ENCODE measurements at places on chromosomes 11 and 22.

DNA sequence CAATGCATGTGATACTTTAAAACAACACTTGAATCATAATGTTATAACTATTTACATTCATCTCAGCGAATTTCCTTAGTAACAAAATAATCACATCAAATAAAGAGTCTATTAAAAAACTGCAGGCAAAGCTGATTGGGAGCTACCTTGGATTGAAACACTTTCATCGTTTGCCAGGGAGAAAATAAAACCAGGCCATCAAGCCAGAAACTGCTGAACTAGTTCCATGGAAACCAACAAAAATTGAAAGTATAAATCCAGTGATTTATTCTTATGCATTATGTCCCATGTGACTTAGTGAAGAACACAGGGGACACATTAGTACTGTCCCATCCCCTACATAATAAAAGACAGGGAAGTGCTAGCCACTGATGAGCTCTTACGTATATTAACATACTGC, 21.7 kb downstream of the SLC35F2 start:
- no peak for DNase-seq

- DNase-seq, result no peak
Observed at GRCh38 chr11:43212279-43212678, 99.5 kb upstream of the API5 start.

DNA sequence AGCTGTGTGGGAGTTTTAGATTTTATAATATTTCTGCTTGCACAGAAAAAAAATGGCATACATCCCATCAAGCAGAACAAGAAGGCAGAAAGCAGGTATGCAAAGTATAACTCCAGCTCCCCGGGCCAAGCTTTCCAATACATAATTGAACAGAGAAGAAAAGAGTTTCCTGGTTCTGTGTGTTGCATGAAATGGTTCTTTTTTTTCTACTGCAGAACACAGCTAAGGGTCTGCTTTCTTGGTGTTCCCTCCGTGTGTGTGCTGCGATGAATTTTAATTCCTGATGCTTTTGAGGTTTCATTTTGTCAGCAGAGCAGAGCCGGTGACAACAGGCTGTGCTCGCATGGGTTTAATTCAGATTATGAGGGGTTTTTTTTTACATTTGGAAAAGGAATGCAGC, 70.7 kb upstream of the TTC12 start:
- DNase-seq, result no peak

- no peak for DNase-seq
Observed at GRCh38 chr22:28413612-28414399, 265.8 kb downstream of the TTC28 start.

DNA sequence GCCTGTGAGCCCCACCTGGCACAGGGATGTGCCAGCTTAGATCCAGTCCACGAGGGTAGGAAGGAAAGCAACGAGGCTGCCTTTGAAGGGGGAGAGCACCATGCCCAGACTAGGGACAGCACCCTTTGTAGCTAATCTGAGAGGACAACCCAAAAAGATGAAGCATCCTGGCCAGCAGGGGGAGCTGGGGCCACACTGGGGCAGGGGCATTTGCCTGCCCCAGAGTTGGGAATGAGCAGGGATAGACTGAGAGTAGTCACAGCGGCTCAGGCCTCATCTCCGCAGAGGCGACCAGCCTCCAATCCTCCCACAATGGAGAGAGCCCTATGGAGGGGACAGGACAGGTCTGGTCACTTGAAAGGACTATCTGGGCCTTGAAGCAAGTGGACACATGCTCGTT, 16.4 kb downstream of the LMO1 start:
- peak; percentile 10 for DNase-seq

GRCh38 chr11:44430140-44430539, 120.2 kb upstream of the ALX4 start:
- DNase-seq, result no peak

- no peak for DNase-seq
Observed at GRCh38 chr11:60973699-60974098, 2.2 kb downstream of the CD6 start.

- DNase-seq, result peak; percentile 37
Observed at GRCh38 chr11:61507962-61508861, at the start of gene LRRC10B. Gene LRRC10B, plus strand, starts transcription at chr11:61508749. Its CDS starts 250 bp downstream, at chr11:61508999.

GRCh38 chr11:129612447-129612961, 203.1 kb upstream of the TMEM45B start:
- DNase-seq, result no peak

- DNase-seq, result no peak
Observed at GRCh38 chr11:66082946-66083698, 13.1 kb downstream of the PACS1 start.

DNA sequence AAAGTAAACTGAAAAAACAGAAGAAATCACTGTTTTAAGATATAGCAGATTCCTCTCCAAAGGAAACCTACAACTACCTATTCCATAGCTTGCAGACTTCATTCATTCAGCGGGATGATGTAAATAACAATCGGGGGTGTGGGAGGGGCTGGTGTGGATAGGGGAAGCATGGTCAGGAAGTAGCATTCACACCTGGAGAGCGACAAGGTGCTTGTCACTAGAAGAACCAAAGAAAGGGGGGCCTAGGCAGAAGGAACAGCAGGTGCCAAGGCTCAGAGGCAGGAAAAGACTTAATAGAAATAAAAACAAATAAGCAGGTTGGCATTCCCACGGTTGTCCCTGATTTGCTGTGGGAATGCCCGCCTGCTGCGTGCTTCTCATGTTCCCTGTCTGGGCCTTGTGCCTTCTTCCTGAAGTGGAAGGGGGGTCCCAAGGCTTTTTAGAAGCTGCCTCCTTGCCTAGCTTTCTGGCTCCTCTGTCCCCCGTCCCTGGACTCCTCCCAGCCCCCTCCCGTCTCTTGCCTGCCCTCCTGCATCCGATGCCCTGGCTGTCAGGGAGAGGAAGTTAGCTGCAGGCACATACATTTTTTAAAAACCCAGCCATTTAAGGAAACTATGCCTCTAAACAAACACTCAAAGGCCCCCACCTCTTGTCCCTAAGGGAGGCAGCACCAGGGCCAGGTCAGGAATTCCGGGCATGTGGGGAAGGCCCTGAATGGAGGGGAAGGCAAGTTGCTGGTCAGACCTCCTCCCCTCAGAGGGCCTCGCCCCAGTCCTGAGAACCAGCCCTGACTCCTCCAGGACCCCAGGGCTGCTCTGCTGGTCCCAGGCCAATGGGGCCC, 54.7 kb upstream of the PRDM11 start:
- no peak for DNase-seq

DNA sequence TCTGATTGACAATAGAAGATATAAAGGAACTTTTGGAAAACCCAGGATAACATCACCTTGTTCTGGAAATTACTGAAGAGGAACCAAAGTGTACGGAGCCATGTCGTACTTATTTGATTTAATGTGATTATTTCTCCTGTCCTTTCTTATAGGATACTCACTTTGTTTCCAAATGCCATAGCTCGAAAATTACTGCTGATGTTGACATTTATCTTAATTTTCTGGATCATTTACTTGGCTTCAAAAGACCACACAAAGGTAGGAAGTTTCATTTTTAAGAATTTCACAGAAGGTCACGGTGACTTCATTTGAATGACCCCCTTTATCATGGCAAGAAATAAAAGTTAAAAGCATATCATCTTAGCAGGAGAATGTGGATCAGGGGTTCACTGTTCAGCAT, 1.2 kb downstream of the NXPE2 start:
- no peak for DNase-seq

DNA sequence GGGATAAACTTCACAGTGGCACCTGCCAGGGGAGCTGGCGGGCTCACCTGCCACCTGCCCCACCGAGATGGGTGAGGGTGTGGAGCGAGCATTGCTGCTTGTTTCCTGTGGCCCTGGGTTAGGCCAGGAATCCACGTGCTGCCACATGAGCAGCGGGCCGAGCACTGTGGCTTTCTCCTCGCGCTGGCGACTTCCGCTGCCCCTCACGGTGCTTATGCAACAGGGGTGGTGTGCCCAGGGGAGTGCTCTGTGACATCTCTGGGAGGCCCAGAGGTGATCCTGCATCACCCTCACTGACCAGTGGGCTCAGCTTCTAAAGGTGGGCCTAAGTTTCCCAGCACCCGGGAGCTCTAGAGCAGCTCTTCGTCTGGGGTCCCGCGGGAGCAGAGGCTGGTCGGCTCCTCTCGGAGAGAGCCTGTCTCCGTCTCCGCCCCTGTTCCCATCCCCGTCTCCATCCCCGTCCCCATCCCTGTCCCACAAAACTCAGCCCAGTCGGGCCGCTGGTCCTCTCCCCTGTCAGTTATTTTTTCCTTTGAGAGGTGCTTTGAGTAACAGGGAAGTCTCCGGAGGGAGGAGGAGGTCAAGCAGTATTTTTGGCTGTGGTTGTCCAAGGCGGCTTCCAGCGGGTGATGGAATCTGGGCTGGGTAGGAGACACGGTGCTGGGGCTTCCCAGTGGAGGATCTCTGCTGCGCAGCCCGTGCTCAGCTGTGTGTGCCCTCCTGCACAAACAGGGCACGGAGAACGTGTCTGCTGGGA, 42.5 kb downstream of the AP2A2 start:
- DNase-seq, result no peak

DNA sequence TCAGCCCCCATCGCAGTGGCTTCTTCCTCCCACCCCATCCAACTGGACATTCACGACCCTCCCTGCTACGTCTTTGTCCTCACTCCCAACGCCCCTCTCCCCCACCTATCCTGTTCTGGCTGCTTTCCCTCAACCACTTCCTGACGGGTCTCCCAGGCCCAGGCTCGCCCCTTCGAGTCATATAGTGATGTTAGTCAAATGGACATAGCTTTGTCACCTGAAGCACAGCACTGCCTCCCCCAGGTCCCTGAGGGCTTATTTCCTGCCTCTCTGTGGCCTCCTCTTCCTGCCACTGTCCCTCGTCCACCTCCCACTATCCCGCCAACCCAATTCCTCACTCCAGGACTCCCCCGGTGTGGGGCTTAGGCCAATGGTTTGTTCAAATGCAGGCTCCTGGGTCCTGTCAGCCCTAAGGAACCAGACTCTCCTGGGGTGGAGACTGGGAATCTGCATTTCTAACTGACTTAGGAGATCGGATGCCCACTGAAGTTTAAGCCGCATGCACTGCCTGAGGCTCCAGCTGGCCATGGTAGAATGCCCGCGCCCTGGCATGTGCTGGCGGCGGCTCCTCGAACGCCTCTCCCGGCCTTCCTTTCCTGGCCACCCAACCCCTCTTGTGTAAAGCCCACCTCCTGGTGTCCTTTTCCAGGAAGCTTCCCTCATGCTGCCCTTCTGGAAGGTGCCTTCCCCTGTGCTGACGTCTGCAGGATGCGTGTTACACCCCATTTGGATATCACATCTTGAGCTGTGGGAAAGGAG, 18.3 kb downstream of the SUN2 start:
- DNase-seq, result no peak

DNA sequence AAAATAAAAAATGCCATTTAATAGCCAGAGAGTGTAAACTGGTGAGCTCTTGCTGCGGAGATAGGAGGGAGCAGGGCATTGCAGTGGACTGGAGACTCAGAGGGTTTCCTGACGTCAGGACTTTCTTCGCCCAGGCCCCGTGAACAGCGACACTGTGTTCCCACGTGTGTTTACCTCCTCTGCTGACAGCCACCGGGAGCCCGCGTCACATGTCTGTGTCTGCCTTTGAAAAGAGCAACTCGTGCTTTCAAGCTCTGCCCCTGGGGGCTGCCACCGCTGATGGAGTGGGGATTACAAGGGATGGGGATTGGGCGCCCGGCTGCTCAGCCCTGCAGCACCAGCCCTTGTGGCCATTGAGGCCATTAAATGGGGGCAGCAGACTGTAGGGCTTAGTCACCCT, 3.3 kb downstream of the TANGO2 start:
- no peak for DNase-seq

DNA sequence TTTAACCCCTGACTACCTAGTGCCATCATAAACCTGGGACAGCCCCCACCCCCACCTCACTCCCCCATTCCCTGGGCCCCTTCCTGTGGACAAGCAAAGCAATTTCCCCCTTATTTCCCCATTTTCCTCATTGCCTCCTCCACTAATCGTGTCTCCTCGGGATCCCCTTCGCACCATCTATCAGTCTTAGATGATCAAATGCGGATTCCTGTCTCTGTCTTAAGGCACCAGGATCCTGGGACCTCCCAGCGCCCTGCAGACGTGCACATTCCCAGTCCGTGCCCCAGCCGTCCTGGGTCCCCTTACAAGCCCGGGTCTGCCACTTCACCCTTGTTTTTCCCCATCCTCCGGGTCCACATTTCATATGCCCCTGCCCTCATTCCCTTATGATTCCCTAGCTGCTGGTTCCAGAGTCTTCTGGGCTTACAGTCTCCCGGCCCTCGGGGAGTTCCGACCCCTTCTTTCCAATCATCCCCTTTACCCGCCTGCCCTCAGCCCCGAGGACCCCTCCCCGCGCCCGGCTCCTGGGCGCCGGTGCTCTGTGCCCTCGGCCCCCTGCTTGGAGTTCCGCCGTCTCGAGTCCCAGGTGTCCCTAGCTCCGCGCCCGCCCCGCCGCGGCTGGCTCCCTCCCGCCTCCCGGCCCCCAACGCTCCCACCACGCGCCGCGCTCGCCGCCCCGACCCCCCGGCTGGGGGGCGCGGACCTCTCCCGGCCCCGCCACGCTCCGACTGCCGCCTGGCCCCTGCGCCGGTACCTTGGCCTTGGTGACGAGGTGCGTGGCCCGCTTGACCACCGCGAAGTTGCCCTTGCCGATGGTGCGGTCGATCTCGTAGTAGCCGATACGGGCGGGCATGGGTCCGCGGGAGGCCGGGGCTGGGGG, 599 bp downstream of the SIK3 start:
- DNase-seq, result peak; percentile 35

DNA sequence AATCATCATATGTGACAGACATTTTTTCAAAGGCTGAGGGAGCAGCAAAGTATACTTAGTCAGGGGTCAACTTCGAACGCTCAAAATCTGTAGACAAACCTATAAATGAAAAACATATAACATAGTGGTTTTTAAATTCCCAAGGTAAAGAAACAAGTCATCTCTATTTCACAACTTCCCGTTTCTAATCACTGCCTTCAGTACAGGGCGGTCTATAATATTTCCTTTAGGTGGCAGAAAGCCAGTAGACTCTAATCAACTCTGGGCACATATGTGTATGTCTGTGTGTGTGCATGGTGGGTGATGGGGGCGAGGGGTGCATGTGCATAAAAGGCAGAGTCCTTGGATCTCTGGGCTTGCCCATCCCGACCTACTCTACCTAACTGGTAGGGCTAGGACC, 55.0 kb upstream of the ARFGAP3 start:
- no peak for DNase-seq

GRCh38 chr11:35147235-35147634, 8.3 kb downstream of the CD44 start:
- no peak for DNase-seq

DNA sequence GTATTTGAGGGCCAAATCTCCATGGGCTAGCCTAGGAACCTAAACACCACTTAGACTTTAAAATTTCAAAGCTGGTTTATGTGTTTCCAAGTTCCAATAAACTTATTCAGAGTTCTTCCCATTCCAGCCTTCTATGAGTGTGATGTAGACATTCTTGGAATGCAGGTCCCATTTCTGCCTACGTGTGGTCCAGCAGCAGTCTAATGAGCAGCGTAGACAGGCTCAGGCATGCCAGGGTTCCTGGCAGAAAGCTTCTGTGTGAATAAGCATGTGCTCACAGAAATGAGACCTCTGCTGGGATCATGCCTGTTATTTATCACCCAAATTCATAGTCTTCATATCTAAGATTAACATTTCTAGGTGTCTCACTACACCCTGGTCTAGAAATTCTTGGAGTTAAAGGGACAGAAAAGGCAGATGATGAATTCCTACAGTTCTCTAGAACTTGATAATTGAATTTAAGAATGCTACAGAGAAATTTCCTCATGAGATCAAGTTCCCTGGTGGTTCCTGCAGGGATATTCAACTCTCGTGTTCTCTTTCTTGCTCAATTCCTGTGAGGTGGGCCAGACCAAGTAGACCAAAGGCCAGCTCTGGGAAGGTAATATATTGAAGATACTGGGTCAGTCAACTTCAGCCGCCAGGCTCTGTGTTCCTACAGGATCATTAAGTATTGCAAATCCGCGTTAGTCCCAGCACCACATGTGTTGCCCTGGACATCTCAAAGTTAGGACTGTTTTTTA, 17.6 kb downstream of the RNF185 start:
- no peak for DNase-seq
